ENCODE measurements at places on chromosomes 16 and 17.
A peak's percentile ranks its signal among the peaks of the same experiment; 100 is the strongest.

DNA sequence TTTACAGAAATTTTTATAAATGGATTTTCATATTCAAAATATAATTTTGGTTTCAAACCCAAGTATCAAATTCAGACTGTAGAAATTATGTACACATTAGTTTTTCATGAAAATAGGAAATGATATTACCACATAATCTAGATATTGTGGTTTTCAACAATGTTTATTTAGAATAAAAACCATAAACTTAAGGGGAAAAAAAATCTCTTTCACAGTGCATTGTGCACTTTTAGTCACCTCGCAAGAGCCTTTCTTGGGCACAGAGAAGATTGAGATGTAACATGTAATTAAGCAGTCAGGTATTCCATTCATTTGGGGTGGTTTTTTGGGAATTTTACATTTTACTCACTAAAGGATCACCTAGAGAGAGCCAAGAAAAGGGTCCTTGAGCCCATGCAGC, 104.0 kb downstream of the TANC2 start:
- no peak for DNase-seq

- DNase-seq: no peak
Measured at GRCh38 chr17:78979780-78980623, at the start of gene LGALS3BP. TSS of gene LGALS3BP (minus strand) at chr17:78979923. CDS start at chr17:78977191, 2,732 bp downstream.

GRCh38 chr17:60934723-60935122, 257.1 kb downstream of the BCAS3 start:
- DNase-seq: no peak

DNA sequence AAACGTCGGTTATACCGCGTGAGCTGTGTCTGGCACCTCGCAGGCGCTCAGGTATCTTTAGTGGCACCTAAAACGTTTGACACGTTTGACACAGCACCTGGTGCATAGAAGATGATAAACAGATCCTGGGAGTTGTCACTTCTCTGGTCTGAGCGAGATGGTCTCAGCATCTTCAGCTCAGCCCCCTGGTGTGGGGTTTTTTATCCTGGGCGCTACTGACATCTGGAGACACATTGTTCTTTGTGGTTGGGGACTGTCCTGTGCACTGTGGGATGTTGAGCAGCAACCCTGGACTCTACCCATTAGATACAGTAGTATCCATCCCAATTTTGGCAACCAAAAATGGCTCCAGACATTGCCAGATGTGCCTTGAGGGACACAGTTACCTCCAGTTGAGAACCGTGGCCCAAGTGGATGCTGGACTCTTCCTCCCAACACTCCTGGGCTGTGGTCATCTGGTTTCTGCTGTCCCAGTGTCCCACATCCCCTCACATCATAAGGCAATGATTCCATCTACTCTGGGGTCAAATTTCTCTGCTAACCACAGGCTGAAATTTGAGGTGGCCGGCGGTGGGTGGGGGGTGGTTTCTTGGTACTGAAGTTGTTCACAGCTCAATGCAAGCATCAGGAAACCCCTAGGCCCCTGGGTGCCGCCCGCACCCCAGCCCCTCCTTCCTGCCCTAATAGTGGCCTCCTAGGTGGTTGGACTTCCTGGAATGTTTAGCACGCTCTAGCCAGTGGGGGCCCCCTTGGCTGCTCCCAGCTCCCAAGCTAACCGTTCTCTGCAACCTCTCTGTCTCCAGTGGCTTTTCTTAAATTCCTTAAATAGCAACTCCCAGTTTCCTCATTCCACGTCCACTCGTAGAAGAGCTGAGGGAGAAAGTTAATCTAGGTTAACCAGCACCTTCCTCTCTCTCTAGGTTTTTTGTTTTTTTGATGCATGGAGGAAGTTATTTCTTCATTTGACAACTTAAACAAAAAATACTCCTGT, 124.8 kb downstream of the ABCC1 start:
- DNase-seq: no peak

GRCh38 chr16:67187175-67187890, 2.6 kb downstream of the EXOC3L1 start:
- no peak for DNase-seq

DNA sequence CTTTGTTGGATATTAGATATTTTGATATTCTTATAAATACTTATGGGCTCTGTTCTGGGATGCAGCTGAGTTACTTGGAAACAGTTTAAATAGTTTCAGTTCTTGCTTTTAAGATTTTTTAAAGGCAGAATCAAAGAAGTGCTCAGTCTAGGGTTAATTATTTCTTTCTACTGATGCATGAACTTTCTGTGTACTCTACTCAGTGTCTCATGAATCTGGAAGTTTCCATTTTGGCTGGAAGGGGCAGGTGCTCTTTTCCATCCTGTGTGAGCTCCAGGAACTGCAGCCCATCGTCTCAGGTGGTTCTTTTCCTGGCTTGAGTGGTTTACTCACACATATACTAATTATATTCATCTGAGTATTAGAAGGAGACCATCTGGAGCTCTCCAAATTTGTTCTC, 61.1 kb upstream of the CPHXL start:
- no peak for DNase-seq

GRCh38 chr16:17964196-17964595, 372.3 kb downstream of the NPIPA8 start:
- DNase-seq: no peak

- DNase-seq: no peak
Measured at GRCh38 chr16:66427036-66427860, at the start of gene BEAN1. TSS of gene BEAN1 (plus strand) at chr16:66427295. CDS start at chr16:66437677, 10,382 bp downstream.

DNA sequence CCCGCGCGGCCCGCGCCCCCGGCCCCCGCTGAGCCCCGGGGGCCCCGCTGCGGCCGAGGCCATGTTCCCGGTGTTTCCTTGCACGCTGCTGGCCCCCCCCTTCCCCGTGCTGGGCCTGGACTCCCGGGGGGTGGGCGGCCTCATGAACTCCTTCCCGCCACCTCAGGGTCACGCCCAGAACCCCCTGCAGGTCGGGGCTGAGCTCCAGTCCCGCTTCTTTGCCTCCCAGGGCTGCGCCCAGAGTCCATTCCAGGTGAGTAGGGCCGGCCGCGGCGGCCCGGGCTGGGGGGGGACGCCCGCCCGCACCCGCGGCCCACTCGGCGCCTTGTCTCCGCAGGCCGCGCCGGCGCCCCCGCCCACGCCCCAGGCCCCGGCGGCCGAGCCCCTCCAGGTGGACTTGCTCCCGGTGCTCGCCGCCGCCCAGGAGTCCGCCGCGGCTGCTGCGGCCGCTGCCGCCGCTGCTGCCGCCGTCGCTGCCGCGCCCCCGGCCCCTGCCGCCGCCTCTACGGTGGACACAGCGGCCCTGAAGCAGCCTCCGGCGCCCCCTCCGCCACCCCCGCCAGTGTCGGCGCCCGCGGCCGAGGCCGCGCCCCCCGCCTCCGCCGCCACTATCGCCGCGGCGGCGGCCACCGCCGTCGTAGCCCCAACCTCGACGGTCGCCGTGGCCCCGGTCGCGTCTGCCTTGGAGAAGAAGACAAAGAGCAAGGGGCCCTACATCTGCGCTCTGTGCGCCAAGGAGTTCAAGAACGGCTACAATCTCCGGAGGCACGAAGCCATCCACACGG, 504 bp downstream of the MAZ start:
- peak; percentile 80 for DNase-seq

DNA sequence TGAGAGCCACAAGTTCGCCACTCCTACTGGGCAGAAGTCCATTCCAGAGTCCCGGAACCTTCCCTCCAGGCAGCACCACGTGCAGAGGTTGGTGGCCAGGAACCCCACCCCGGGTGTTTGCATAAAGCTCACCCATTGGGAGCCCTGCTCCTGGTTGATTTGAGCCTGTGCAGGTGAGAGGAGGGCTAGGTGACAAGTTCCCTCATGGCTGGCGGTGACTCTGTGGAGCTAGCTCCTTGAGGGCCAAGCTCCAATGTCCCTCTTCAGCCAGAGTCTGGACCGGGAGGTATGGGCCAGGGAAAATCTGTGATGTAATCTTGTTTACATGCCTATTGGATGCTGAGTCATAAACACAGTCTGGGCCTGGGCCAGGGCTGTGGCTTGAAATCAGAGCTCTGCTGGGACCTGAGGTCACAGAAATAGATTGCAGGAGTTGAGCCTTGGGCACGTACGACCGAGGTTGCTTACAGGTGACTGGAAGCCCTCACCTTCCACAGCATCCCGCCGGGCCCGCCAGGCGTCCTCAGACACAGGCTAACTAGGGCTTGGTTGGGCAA, 118.9 kb downstream of the AATF start:
- no peak for DNase-seq

- no peak for DNase-seq
Measured at GRCh38 chr17:16952401-16952800, 19.5 kb downstream of the TNFRSF13B start.

DNA sequence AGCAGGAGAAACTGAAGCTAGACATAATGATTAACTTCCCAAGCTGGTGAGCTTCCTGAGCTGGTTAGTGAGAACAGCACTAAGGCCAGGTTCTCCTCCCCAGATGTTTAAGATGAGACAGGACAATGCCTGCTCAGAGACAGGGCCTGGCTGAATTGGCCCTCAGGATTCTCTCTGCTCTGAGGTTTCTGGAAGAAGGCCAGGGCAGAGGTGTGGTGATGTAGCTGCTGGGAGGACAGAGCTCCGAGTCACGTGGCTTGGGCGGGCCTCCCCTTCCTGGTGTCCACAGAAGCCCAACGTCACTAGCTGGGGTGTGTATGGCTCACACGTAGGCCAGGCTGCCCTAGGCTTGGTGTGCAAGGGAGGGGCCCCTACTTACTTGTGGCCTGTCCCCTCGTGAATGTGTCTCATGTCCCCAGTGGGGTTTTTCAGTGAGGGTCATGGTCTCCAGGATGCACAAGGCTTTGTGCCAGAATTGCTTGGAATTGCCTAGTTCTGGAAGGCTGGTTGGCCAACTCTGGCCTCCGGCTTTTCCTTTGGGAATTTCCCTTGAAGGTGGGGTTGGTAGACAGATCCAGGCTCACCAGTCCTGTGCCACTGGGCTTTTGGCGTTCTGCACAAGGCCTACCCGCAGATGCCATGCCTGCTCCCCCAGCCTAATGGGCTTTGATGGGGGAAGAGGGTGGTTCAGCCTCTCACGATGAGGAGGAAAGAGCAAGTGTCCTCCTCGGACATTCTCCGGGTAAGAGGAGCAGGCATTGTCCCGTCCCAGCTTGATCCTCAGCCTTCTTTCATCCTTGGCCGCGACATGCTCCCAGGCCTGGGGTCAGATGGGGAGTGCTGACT, 3.4 kb downstream of the NOD2 start:
- DNase-seq: peak; percentile 92

- no peak for DNase-seq
Measured at GRCh38 chr17:72971226-72971880, 121.1 kb downstream of the SLC39A11 start.

Data from GM12865 (cell line).